Umbilical cord (tissue), 2 donors: ENCODE measurements at places on chromosomes 7 and 10.

GRCh38 chr7:19377611-19378344 lies 232.6 kb upstream of the FERD3L start:
- peak; percentile 74 for DNase-seq

- DNase-seq: no peak
These were observed 196.3 kb downstream of the TNS3 start for GRCh38 chr7:47385536-47386125.

DNA sequence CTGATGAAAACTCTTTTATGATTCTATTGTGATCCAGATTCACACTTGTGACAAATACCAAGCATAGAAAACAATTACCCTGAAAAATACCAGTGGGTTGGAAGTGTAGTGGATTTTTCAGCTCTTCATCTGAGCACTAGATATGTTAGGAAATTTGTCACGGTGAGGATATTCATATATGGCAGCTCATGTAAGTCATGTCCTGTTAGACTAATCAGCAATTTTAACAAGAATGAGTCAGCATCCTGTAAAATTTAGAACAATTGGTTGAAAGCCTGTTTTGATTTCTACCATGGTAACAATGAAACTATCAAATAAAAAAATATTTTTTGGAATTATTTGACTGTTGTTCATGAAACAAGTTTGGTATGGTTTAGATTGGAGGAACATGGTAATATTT lies 334.3 kb downstream of the CACNA2D1 start:
- no peak for DNase-seq

DNA sequence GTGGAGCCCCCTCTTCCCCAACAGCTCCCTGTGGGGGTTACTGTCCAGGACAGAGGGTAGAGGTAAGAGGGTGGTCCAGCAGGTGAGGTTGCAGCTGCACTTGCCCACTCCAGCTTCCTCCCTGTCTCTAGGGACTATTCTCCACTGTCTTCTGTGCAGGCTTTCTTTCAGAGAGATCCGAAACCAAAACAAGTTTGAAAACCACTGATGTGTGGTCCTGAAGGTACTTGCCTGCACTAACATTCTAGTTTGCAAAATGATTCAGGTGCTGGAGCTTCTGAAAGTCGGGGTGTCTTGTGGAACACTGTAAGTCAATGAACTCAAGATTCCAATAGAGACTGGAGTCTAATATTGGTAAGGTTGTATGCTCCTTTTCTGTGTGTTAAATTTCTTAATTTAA lies 63.1 kb downstream of the BLNK start:
- DNase-seq: no peak
